Neural progenitor cell (in vitro differentiated cells): ENCODE measurements at places on chromosomes 2 and 18.

DNA sequence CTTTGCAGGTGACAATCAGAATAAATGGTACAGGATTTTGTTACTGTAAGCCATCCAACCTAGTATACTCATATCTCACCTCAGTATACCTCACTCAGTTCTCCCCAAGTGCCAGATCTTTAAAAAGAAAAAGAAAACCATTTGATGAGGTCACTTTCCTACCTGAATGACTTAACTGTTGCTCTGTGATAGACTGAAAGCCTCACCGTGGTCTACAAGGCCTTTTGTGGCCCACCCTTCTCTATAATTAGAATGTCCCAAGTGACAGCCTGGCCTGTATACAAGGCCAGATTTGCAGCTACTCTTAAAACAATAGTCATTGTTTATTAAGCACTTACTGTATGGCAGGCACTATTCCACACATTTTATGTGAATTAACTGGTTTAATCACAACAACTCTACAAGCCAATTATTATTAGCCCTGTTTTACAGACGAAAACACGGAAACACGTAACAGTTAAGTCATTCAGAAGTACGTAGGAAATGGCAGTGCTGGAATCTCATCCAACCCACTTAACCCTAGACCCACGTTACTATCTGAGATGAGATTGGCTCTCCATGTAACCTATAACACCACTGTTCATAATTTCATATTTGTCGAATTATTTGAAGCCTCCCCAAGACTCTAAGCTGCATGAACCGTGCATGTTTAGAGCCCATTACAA lies 28.3 kb downstream of the PKP4 start:
- no peak overlapping the region for H3K27ac ChIP-seq
- no peak for DNase-seq
- peaks cover 27% of the 10 kb centered on the region for H3K4me1 ChIP-seq
- no peak overlapping the region for H3K4me3 ChIP-seq

- H3K27me3 ChIP-seq, result no peaks in the 10 kb centered on the region
- no peaks in the 10 kb centered on the region for H3K36me3 ChIP-seq
- H3K4me1 ChIP-seq, result no peaks in the 10 kb centered on the region
- DNase-seq, result peak; percentile 75
- H3K27ac ChIP-seq, result no peak overlapping the region
Measured at GRCh38 chr2:185208261-185208660, 530.3 kb upstream of the FSIP2 start.

GRCh38 chr2:157463002-157463401 lies 19.1 kb upstream of the CYTIP start:
- no peak for DNase-seq
- H3K4me3 ChIP-seq, result no peak overlapping the region
- no peaks in the 10 kb centered on the region for H3K36me3 ChIP-seq
- H3K27me3 ChIP-seq, result no peaks in the 10 kb centered on the region
- peaks cover 19% of the 10 kb centered on the region for H3K4me1 ChIP-seq

DNA sequence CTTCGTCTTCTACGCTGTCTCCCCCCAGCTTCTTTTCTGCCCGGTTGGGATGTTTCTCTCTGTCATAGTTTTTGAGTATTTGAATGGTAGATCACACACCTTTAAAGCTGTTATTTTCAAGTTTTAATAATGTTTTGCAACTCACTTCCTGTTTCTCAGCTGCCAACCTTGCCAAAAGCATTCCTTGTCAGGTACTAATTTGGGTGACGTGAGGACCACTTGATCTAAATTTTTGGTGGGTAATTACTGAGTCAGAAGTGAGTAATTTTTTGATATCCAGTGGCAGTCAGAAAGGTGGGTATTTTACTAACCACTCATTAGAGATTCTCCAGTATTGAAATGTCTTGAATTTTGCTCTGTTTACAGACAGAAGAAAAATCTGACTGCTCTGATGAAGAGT lies 852.4 kb upstream of the FANCL start:
- no peaks in the 10 kb centered on the region for H3K36me3 ChIP-seq
- no peaks in the 10 kb centered on the region for H3K4me1 ChIP-seq
- H3K4me3 ChIP-seq, result no peak overlapping the region
- no peak overlapping the region for H3K27ac ChIP-seq

- no peak overlapping the region for H3K4me3 ChIP-seq
- no peak overlapping the region for H3K27ac ChIP-seq
- no peaks in the 10 kb centered on the region for H3K4me1 ChIP-seq
- no peak for DNase-seq
- no peaks in the 10 kb centered on the region for H3K36me3 ChIP-seq
- H3K27me3 ChIP-seq, result no peaks in the 10 kb centered on the region
Measured at GRCh38 chr18:47737198-47737830, 193.1 kb downstream of the SMAD2 start.

DNA sequence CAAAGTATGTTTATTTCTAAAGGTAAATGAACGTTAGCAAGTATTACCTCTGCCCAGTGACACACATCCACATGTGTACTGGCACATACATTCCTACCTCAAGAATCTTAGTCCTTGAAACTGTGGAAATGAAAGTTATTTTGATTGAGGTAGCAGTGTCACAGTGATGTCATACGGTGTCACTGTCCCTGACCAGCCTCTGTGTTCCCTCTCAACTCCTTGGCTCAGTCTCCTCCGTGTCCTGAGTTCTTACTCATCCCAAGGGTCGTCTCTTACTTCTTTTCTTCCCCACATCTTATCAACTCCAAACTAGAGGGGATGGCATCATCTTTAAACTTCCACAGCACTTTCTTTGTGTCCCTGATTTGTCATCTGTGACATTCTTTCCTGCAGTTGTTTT lies 3.3 kb downstream of the NCK2 start:
- peaks cover 19% of the 10 kb centered on the region for H3K27me3 ChIP-seq
- H3K4me3 ChIP-seq, result no peak overlapping the region
- peaks cover 10% of the 10 kb centered on the region for H3K4me1 ChIP-seq
- H3K27ac ChIP-seq, result no peak overlapping the region

- peaks cover 20% of the 10 kb centered on the region for H3K4me1 ChIP-seq
- H3K27me3 ChIP-seq, result no peaks in the 10 kb centered on the region
- H3K4me3 ChIP-seq, result no peak overlapping the region
- DNase-seq, result no peak
- H3K36me3 ChIP-seq, result no peaks in the 10 kb centered on the region
Measured at GRCh38 chr2:21819454-21819853, 695.7 kb downstream of the TDRD15 start.

- H3K27ac ChIP-seq, result no peak overlapping the region
- no peaks in the 10 kb centered on the region for H3K4me1 ChIP-seq
- no peaks in the 10 kb centered on the region for H3K36me3 ChIP-seq
- H3K4me3 ChIP-seq, result peak overlapping the region; percentile 54
- no peak for DNase-seq
Measured at GRCh38 chr2:100320547-100321178, 1.6 kb downstream of the LONRF2 start.

DNA sequence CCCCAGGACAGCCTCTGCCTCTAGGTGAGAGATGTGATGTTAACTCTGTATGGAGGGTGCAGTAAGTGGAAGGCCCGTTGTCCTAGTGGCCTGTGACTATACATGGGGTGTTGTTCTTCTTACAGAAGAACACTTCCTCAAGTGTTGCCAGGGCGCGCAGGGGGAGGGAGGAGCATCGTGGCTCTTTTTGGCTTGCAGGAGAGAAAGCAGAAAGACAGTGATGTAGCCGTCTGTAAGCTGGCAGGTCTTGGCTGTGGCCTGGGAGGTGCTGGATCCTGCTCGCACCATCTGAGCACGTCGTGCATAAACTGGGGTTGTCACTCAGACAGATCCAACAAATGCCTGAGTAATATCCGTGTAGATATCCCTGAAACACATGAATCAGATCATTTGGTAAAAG lies 44.3 kb downstream of the ZNF236 start:
- H3K4me1 ChIP-seq, result peaks cover 6% of the 10 kb centered on the region
- no peak overlapping the region for H3K27ac ChIP-seq
- no peaks in the 10 kb centered on the region for H3K36me3 ChIP-seq
- H3K27me3 ChIP-seq, result no peaks in the 10 kb centered on the region

DNA sequence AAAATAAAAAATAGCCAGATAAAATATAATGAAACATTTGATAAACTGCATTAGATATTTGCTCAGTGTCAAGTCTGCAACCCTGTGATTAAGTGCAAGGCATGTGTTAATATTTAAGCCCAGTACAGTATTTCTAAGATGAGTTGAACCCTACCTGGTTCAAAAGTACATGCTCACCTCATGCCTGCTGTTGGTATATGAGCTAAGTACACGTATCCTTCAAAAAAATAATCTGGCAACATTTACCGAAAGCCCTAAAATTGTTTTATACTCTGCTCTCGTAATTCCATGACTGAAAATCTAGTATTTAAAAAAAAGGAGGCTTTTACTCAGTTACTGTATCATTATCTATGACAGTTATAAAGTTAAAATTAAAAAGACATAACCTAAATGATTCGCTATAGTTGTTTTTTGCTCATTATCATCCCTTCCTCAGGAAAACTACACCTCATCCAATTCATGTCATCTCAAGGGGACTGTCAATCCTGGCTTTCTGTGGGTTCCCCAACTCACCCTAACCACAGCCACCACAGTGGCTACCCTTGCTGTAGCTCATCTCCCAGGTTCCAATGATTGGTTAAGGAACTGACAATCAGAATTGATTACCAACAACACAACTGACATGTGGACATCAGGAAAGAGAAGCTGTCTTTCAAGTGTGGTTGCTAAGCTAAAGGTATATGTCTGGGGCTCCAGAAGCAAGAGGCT lies 10.6 kb downstream of the TLK1 start:
- H3K4me3 ChIP-seq, result no peak overlapping the region
- H3K4me1 ChIP-seq, result no peaks in the 10 kb centered on the region
- no peaks in the 10 kb centered on the region for H3K27me3 ChIP-seq
- no peaks in the 10 kb centered on the region for H3K36me3 ChIP-seq
- H3K27ac ChIP-seq, result no peak overlapping the region
- DNase-seq, result no peak

GRCh38 chr2:202024871-202025270 lies 8.8 kb upstream of the FZD7 start:
- H3K4me1 ChIP-seq, result peaks cover 46% of the 10 kb centered on the region
- no peaks in the 10 kb centered on the region for H3K36me3 ChIP-seq
- no peak overlapping the region for H3K4me3 ChIP-seq
- DNase-seq, result no peak
- no peak overlapping the region for H3K27ac ChIP-seq

- no peak for DNase-seq
- H3K27ac ChIP-seq, result no peak overlapping the region
- no peaks in the 10 kb centered on the region for H3K36me3 ChIP-seq
- H3K4me1 ChIP-seq, result no peaks in the 10 kb centered on the region
Measured at GRCh38 chr2:205975082-205975949, 110.7 kb downstream of the INO80D start.

DNA sequence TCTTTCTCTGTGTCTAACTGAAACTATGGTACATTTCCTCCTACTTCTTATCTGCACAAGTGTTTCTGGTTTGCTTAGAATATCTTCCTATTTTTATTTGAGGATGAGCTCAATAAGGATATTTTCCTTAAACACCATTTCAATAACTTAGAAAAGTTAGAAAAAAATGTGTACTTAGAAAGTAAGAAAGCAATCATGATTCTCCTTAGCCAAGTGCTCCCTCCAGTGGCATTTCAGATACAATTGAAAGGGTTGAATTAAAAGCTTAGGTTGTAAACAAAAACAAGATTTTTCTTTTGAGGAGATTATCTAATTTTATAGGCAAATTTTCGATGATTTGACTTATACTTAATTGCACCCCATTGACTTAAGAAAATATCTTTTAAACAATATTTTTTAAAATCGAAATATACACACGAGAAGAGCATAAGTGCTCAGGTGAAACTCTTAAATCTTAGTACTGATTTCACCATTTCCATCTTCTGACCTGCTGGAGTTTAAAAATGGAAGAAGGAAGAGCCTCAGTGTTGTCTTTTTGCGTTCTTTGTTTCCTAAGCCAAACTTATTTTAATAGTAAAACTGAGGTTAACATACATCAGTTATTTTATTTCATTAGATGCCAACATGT lies 26.9 kb downstream of the C18orf63 start:
- no peak overlapping the region for H3K27ac ChIP-seq
- no peak overlapping the region for H3K4me3 ChIP-seq
- peak; percentile 53 for DNase-seq
- H3K36me3 ChIP-seq, result no peaks in the 10 kb centered on the region

GRCh38 chr2:62102402-62102920 lies 93.5 kb upstream of the B3GNT2 start:
- H3K27ac ChIP-seq, result no peak overlapping the region
- no peaks in the 10 kb centered on the region for H3K27me3 ChIP-seq
- peaks cover 5% of the 10 kb centered on the region for H3K4me1 ChIP-seq

- DNase-seq, result no peak
- H3K27ac ChIP-seq, result no peak overlapping the region
- H3K4me1 ChIP-seq, result peaks cover 16% of the 10 kb centered on the region
- H3K4me3 ChIP-seq, result no peak overlapping the region
- H3K36me3 ChIP-seq, result no peaks in the 10 kb centered on the region
Measured at GRCh38 chr2:16264491-16264890, 324.1 kb downstream of the MYCN start.

DNA sequence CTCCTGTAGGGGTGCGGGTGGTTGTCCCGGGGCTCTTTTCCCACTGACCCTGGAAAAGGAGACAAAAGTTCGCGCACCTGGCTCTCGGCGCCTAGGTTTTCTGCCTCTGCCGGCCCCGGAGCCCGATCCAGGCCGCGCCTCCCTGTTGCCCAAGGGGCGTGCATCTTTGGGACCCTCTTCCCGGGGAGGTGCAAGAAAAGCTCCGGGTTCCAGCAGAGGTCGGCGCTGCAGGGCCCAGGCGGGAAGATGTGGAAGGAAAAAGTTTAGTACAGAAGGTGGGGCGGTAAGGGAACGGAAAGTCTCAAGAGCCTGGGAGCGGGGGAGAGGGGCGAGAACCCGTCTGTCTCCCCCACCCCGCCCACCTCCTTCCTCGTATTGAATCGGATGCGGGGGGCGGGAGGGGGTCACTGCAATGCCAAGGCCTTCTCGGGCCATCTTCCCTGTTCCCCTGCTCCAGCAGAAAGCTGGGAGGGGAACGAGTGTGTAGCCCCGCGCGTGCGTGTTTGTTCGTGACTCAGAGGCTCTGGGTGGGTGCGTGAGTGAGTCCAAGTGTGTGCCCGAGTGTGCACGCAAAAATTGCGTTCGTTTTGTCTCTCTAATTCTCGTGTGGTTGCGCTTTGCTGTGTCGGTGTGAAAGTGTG lies 6.3 kb upstream of the EN1 start:
- peaks cover 16% of the 10 kb centered on the region for H3K4me1 ChIP-seq
- H3K27me3 ChIP-seq, result peaks cover 100% of the 10 kb centered on the region
- DNase-seq, result peak; percentile 36

DNA sequence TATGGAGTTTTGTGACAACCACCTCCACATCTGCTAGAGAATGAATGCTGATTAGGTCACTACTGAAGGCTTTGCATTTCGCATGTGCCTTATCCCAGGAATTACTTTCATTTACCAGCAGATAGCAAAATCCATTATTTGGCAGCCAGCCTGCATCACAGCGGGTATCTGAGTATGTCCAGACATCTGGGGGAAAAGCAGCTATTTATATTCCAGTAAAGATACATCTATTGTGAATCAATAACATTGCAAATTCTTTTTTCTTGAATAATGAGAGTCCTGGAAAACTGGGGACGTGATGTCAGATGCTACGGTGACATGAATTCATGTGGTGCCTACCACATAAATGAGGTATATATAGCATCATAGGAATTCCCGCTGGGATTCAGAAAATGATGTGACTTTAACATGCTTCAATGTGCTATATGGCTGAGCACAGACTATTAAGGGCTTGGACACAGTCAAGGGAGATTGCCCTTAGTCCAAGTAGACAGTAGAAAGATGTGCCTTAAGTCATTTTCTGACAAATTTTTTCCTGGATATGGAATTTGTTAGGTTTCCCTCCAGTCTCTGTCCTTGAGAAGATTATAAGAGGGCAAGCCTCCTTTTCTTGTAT lies 84.2 kb upstream of the CD302 start:
- H3K27me3 ChIP-seq, result no peaks in the 10 kb centered on the region
- peaks cover 8% of the 10 kb centered on the region for H3K4me1 ChIP-seq
- DNase-seq, result no peak
- no peaks in the 10 kb centered on the region for H3K36me3 ChIP-seq
